ENCODE measurements at places on chromosomes 5 and 9.

DNA sequence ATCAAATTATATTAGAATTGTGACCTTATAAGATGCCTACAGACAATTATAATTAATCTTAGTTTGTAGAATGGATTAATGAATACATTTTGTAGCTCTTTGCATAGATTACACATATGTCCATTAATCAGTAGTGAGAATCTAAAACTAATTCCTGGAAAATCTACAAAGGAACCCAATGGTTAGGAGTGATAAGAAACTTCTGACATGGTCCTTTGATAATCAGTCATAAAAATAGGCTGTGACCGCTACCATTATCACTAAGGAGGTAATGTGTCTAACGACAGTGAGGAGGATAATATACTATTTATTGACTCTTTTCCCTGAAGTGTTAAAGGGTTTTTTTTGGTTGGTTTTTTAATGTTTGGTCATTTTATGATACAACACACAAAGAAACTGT, 46.6 kb downstream of the BNC2 start:
- DNase-seq, result no peak

DNA sequence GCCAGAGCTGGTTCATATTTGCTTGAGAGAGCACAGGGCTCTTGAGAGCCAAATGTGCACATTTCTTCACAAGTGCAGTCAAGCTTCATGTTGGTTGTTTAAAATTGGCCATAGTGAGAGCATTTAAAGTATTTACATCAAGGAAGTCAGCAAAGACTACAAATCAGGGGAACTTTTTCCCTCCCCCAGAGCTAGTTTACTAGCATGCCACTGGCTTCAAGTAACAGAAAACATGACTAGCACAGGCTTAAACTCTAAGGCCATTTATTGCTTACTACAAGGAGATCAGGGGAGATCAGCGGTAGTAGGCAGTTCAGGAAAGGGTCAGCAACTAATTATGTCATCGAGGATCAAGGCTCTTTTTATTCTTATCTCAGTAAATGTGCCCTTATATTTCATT, 11.0 kb upstream of the CCDC171 start:
- DNase-seq, result no peak

DNA sequence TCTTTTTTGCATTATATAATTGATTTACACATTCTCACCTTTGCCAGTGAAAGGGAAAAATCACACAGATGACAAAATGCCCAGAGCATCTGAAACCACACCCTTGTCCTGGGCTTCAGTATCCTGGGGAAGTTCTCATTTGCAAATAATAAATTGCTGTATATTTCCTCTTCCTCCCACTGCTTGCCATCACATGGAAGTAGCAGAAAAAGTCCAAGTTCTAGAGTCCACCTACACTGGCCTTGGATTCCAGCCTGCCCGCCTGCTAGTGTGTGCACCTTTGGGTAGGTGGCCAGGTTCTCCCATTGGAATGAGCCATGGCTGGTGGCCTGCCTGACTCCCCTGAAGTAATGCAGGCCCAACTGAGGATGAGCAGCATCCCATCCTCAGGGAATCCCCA, 149.4 kb downstream of the GADD45G start:
- no peak for DNase-seq

- no peak for DNase-seq
Observed at GRCh38 chr9:132557159-132557558, 25.2 kb upstream of the BARHL1 start.

DNA sequence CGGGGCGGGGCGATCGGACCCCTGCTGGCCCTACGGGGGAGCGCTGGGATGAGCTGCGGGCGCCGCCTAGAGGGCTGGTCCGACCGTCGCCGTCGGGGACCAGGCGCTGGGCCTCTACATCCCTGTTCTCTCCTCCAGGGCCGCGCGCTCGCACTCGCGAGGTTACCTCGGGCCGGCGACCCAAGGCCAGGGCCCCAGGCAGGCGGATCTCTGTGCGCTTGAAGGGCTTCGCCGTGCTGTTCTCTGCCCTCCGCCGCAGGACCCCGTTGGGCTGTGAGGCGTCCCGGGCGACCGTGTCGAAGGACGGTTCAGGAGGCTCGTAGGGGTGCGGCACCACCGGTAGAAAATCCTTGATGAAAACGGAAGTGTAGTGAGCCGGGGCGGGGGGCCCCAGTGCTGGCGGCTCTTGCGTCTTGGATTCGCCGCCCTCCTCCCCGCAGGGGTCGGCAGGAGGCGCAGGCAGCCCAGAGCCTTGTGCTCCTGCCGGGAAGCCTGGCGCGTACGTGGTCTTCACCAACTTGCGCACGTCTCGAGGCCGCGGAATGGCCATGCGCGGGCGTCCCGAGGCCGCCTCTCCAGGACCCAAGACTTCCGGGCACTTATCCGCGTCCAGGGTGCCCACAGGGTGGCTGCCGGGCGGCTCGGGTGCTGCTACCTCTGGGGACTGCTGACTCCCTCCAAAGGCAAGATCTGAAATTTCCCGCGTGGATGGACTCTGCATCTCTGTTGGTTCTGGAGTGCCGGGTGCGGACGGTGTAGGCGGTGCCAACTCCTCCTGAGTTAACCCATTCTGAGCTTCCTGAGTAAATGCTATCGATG, 2.0 kb downstream of the PROB1 start:
- DNase-seq, result no peak
